Stimulated activated naive CD8-positive, alpha-beta T cell treated with anti-CD3 and anti-CD28 coated beads, Interleukin-15, amount 100 ng/mL, for 72 hours (primary cell): ENCODE measurements at places on chromosomes 1 and 21.

- no peak for DNase-seq
Observed at GRCh38 chr21:26819740-26820324, 25.4 kb downstream of the ADAMTS1 start.

- no peak for DNase-seq
Observed at GRCh38 chr1:235067396-235068157, 61.1 kb downstream of the TOMM20 start.

DNA sequence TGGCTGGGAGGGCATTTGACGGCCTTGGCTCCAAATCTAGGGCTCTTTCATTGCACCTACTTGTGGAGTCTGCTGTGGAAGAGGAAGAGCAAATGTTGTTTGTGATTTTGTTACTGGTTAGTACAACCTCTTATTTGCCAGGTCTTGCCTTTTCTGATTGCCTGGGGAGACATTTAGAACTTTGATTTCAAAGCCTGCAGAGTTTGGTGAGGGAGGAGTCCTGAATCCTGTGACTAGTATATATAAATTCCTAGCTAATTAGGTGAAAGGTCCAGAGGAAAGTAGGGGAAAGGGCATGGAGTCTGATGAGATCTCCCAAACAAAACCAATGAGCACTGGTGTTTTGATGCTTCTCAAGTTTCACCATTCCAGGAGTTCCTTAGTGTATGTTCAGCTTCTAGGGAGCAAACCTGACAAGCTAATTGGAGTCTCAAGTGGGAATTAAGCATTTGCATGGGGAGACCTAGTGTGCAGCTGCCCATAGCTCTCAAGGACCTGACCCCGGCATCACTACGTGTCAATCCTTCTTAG lies 5.1 kb upstream of the HMGCS2 start:
- no peak for DNase-seq

GRCh38 chr1:153649863-153650235 lies 8.7 kb upstream of the SNAPIN start:
- no peak for DNase-seq

GRCh38 chr1:3678361-3679097 lies 26.2 kb downstream of the TP73 start:
- DNase-seq = no peak

- DNase-seq = no peak
Observed at GRCh38 chr1:151222130-151222529, 23.8 kb downstream of the PIP5K1A start.

- DNase-seq = peak; percentile 77
Observed at GRCh38 chr1:24996983-24997893, 67.2 kb upstream of the RUNX3 start.

- no peak for DNase-seq
Observed at GRCh38 chr1:109887884-109888283, 22.8 kb upstream of the CSF1 start.

- no peak for DNase-seq
Observed at GRCh38 chr1:154352245-154352580, 26.9 kb downstream of the ATP8B2 start.

DNA sequence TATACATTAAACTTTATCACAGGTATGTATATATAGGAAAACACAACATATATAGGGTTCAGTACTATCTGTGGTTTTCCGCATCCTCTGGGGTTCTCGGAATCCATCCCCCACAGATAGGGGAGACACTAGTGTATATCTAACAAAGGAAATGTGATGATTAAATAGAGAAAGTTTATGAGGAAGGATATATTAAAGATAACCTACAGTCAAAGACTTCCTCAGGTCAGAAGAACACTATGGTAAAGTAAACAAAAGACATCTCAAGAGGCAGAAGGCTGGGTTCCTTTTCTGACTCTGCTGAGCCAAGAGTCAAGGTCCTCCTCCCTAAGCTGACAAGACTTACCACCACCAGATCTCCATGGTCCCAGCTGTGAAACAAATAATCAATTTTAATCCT lies 12.1 kb downstream of the USP24 start:
- no peak for DNase-seq

DNA sequence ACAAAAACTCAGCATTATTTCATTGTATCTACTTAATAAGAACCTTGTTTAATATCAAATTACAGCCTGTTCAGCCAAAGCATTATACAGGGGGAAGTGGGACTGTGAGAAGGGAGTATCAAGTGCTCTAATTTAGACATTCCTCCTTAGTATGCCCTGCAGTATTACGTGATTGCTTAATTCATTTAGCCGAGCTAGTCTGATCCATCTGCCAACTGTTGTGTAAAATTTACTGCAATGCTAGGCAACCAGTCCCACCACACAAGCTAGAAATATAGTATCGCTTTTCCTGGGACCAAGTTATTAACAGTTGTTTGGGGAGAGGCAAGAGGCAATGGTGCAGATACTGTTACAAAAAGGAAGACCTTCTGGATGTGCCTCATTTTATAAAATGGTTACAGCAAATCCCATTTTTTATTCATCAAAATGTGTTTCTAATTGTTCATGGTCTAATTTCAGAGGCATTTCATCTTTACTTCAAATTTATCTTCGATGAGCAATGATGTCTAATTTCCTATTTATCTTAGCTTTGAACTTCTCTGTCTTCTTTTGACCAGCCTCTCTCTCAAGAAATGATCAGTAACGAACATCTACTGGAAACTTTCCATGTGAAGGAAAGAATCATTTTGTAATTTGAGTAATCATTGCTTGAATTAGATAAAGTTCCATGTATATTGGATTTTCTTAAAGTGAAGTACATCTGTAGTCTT lies 283.3 kb downstream of the DUSP10 start:
- no peak for DNase-seq

DNA sequence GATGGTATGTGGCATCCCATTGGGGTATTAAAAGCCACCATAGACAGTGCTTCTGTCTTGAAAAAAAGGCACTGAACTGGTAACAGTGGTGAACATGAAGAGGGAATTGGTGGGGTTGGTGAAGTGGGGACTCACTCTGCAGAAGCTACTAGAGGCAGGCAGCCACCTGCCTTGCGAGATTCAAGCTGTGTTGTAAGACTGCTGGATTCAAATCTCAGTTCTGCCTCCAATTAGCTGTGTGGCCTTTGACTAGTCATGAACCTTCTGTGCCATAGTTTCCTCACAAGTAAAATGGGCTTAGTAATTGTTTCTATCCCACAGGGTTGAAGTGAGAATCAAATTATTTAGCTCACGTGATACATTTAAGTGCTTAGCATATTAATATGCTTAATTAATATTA lies 16.6 kb upstream of the ELOA start:
- DNase-seq = no peak

- DNase-seq = no peak
Observed at GRCh38 chr1:101073836-101074235, 48.3 kb upstream of the DPH5 start.

DNA sequence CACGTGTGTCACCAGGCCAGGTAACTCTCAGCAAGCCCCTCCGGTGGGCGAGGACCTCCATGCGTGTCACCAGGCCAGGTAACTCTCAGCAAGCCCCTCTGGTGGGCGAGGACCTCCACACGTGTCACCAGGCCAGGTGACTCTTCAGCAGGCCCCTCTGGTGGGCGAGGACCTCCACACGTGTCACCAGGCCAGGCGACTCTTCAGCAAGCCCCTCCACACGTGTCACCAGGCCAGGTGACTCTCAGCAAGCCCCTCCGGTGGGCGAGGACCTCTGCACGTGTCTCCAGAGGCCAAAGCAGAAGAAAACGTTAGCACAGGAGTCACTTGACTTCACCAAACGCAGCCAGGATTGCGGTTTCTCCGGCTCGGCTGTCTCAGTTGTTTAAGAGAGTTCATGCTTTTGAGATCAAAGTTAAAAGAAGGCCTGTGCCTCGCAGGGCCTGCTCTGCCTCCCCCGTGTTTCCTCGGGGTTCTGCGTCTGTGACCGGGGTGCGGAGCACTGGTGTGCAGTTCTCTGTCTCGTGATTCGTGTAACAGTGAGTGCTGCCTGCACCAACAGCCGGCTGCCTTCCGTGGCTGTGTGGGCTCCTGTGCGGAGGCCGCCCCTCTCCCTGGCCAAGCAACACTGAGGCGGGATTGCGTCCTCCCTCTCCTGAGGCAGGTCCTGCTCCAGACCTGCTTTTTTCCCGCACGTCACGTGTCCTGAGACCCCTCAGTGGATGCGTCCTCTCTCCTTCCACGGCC lies 56.6 kb downstream of the PRKCZ start:
- no peak for DNase-seq

GRCh38 chr21:22450507-22450906 lies 1452.3 kb downstream of the NCAM2 start:
- DNase-seq = no peak

- DNase-seq = peak; percentile 42
Observed at GRCh38 chr21:41369920-41370839, 8.4 kb downstream of the MX2 start.

DNA sequence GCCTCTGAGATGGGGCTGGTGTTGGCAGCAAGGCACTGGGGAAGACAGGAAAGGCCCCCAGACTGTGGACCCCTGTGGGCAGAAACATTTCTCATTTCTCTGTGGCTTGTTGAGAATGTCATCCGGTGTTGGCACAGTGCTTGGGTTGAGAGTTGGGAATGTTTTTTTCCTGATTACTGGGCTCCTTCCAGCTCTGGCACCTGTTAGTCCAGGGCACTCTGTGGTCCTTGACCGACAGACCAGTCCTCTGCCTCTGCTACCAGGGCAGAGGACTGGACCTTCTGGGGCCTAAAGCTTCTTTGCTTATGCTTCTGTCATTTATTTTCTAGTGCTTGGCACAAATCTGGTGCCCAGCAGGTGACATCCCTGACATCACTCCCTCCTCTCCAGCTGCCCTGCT lies 4.8 kb upstream of the SPRR5 start:
- DNase-seq = no peak

- DNase-seq = peak; percentile 50
Observed at GRCh38 chr1:32241001-32241763, 5.8 kb upstream of the FAM167B start.

- no peak for DNase-seq
Observed at GRCh38 chr1:186858923-186859322, 30.2 kb downstream of the PLA2G4A start.

DNA sequence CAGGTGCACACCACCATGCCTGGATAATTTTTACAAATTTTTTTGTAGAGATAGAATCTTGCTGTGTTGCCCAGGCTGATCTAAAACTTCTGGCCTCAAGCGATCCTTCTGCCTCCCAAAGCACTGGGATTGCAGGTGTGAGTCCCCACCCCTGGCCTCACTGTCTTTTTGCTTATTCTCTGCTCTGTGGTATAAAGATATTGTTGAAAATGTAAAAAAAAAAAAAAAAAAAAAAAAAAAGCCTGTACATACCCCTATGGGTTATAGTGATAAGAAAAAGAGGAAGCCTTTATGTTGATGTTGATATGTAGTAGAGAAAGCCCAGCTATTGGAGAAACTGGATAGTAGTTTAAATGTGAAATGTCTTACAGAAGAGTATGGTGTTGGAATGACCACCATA lies 125.8 kb downstream of the XPR1 start:
- no peak for DNase-seq

DNA sequence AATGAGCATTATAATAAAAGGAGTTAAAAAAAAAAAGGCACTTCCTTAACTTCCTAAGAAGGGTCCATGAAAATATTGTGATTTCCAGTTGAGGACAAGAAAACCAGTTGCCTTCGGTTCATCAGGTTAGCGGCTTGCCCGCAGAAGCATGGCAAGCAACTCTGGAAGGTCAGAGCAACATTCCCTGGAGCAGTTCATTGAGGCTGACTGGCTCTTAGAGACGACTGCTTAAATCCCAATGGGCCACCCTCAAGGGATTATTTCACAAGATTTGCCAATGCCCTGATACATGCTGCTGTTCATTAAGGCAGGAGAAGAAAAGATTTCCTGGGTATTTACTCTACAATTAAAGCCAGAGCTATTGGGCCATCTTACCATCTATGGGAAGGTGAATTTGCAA lies 29.0 kb upstream of the CASQ2 start:
- no peak for DNase-seq

GRCh38 chr1:79042117-79042516 lies 35.6 kb upstream of the ADGRL4 start:
- no peak for DNase-seq

- DNase-seq = no peak
Observed at GRCh38 chr1:155961937-155962336, 16.4 kb downstream of the ARHGEF2 start.

GRCh38 chr1:17923666-17924065 lies 168.5 kb downstream of the ACTL8 start:
- no peak for DNase-seq

DNA sequence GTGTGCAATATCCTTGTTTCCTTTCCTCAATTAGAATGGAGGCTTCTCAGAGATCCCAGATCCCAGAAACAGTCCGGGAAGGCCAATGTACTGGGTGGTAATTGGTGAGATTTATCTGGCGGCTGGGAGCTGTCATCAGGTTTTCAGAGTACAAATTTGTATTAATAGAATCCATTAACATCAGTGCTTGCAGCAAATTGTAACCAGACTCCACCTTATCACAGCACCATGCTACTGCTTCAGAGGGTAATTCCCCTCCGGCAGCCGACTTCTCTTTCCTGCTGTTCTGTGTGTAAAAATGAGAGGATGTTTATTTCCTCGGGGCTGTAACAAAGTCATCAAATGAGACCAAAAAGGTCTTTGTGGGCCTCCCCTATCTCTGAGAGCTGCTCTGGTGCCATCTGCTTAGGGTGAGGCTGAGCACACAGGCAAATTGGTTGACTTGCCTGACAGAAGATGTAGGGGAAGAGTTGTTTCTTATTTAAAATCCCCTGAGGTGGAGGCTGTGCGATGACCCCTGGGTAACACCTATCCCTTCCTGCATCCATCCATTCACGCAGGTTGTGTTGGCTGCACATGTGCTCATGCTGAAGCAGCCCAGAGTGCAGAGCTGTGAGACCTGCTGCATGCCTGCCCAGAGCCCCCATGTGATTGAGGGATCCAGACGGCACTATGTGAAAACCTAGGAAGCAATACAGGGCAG lies 19.2 kb downstream of the NFASC start:
- DNase-seq = no peak

- DNase-seq = no peak
Observed at GRCh38 chr1:178442925-178443324, 53.8 kb downstream of the CLEC20A start.

DNA sequence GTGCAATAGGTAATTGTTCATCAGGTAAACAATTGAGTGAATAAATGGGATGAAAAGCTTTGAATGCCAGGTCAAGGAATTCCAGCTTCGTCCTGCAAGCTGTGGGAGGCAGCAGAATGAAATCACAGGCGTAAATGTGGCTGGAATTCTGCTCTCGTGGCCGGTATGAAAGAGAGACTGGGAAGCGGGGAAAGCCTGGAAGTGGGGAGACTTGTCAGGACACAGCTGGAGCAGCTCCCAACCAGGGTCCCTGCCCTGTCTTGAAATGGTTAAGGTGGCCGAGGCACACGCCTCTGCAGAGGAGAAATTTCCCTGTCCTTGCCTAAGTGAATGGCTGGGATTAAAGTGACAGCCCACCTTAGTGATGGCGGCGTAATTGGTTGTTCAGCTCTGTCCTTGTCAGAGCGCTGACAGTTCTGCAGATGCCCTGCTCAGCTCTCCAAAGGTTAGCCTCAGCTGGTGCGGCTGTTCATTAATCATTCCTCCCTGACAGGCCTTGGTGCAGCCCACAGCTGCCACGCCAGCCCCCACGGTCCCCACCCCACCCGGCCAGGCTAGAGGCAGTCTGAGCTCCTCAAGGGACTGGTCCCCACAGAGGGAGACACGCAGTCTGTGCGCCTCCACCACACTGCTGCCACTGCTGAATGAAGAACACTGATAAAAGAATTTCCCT lies 398.3 kb upstream of the POU3F1 start:
- DNase-seq = no peak
